ENCODE measurements at places on chromosomes 1 and 21.

DNA sequence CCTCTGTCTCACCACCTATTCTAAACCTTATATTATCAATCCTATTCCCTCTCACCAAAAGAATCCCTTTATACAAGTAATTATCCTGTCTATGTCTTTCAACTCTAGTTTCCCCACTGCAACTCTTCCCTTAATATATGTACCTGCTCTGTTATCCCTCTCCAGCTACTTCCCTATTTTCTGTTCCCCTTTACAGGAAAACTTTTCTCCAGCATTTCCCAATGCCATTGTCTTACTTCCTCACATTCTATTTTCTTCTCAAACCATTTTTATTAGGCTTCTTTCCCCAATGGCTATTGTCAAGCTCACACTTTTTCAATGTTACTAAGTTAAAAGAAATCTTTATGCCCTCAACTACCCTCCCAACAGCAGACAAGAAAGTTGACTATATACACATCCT, 11.6 kb downstream of the DPYD start:
- DNase-seq: no peak

- no peak for DNase-seq
Measured at GRCh38 chr1:82849460-82849859, 1048.7 kb downstream of the ADGRL2 start.

GRCh38 chr1:44421446-44421884, 16.4 kb downstream of the RNF220 start:
- no peak for DNase-seq

- DNase-seq: no peak
Measured at GRCh38 chr1:36908096-36908495, 126.2 kb downstream of the GRIK3 start.

GRCh38 chr1:165355977-165356811, at the start of gene LMX1A:
Gene LMX1A, minus strand, starts transcription at chr1:165356715. Its CDS starts 1,156 bp downstream, at chr1:165355559.
- DNase-seq: no peak

DNA sequence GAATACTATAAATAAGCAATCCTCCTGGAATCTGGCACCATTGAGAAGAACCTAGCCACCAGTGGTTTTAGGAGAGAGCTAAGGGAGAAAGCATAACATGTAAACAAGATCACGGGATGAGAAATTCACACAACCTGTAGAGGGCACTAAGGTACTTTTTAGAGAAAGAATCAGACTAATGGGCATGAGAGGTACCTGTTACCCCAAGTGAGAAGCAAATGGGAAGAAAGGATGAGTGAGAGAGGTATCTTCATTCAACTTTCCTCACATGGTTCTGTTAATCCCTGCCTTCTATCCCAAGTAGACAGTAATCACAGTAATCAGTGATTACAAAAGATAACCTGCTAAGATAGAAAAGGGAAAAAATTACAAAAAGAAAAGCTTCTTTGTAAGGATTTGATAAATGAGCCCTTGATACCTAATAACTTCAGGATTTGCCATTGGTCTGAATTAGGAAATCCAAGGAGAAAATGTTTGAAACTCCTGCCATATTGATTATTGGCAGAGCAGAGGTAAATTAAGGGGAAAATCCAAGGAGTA, 251.1 kb upstream of the ADGRL2 start:
- DNase-seq: peak; percentile 10

DNA sequence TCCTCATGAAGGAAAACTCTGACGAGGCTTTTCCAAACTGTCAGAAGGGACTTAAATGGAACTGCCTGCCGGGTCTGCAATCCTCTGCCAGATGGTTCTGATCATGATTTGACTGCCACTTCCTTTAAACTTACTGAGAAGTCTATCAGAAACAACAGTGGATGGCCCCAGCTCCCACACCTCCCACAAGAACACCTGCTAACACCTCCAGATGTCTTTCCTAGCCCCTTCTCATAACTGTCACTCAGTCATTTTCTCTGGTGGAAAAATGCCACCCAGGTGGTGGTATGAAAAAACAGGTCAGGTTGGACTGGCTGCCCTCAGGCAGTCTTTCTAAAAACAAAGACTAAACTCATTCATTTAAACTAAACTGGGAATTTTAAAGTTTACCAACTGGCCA, 66.7 kb upstream of the ABCD3 start:
- no peak for DNase-seq

- no peak for DNase-seq
Measured at GRCh38 chr1:202701200-202701599, 9.1 kb downstream of the SYT2 start.

DNA sequence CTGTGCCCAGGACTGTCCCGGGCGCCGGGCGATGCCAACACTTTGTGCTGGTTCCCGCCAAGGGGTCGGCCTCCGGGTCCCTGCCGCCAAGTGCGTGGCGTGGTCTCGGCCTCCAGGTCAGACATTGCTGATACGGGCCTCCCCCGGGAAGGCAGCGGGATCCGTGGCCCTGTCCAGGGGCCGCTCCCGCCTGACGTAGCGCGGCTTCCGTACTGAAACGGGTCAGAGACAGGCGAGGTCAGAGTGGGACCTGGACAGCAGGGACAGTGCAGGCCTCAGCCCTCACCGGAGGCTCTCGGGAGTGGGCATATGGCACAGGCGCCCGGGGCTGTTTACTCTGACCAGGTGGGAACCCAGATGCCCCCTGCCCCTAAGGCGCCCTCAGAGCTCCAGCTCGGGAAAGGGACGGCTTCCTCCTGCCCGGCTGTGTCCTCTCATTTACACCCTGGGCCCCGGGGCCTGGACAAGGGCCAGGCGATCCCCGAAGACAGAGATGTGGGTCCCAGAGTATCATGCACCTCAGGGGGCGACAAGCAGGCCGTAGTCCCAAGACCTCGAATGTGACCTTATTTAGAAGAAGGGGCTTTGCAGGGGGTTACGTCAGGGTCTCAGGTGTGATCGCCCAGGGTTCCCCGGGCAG, 8.8 kb upstream of the RNF223 start:
- no peak for DNase-seq

DNA sequence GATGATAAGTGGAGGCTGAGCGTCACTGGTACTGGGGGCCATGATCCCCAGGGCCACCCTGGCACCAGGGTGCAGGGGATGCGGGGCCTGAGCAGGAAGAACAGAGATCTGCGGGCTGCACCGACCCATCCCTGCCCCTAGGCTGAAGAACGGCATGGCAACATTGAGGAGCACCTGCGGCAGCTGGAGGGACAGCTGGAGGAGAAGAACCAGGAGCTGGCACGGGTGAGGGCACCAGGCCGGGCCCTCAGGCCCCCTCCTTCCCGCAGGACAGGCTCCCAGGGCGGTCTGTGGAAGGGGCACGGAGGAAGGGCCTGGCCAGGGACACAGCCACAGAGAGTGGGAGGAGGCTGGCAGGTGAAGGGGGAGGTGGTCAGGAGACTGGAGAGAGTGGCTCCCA, 21.8 kb downstream of the PPFIA4 start:
- DNase-seq: no peak

DNA sequence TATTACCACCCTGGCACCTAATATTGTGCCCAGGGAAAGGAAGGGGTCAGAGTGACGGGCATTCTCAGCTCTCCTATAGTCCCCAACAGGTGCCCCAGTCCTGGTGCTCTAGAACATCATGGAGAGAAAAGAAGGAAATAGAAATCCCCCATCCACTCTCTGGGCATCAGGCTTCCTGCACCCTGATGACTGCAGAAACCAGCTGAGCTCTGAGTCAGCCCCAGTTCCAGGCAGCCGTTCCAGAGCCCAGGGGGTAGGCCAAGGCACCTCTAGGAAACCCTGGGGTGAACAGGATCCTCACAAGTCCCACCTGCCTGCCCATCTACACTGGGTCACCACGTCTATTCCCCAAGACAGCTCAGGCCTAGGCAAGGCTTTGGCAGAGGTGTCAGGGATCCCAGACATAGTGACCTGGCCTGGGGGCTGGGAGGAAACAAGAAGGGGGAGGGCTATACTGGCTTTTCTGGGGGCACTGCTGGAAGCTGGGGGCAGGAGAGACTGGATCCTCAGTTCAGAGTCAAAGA, 709 bp downstream of the NECTIN4 start:
- DNase-seq: no peak

GRCh38 chr1:205375835-205376545, 19.3 kb upstream of the KLHDC8A start:
- no peak for DNase-seq
